Substantia nigra (tissue), 51 donors: ENCODE measurements at places on chromosomes 12 and 14.

DNA sequence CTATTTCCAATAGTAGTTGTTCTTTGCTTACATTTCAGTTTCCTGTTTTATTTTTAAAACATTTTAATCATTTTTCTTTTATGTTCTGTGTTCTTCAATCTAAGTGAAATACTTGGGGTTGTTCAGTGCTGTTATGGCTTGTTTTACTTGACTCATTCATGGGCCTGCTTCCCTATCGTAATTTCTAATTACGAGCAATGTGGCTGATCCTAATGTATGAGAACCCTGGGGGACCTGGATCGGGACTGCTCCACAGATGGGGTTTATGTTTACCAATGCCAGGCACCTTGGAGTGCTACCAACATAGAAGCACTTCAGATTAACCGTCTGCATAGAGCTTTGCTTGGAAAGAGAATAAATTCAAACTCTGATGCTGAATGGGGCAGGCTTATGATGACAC, 29.8 kb downstream of the TECPR2 start:
- DNase-seq: no peak

DNA sequence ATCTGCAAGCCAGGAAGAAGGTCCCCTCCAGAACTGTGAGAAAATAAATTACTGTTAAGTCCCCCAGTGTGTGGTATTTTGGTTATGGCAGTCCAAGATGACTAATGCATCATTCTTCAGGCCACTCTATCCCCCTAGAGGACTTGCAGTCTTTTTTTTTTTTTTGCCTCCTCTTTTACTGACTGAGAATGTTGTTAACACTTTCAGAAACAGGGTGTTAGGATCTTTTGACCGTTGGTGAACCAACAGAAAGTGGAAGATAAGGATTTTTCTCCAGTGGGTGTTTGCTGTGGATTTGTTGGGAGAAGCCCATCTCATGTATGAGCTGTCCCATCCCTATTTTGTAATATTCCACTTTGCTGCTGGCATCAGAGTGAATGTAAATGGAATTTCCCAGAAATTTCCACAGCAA, 37.8 kb downstream of the MARK3 start:
- no peak for DNase-seq

GRCh38 chr12:46926526-46926925, 100.7 kb upstream of the SLC38A4 start:
- no peak for DNase-seq

DNA sequence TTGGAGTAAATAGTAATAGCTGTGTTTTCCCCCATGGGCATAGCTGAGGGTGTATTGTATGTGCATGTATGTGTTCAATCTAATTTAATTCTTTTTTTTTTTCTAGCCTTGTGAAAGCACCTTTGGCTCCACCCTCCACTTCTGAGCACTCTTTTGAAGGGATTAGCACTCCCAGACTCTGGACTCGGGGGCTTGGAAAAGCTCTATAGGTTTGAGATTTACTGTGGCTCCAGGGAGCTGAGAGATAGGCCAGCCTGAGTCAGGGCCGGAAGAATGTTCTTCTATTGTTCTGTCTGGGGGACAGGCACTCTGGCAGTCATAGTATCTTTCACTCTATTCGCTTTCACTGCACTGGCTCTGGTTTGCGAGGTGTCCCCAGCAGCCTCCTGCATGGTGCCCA, 540.0 kb upstream of the TBX3 start:
- DNase-seq: no peak

- no peak for DNase-seq
Observed at GRCh38 chr12:45839917-45840316, 110.4 kb downstream of the ARID2 start.

- DNase-seq: peak; percentile 75
Observed at GRCh38 chr12:123457980-123458779, at the start of gene SNRNP35. SNRNP35 (plus strand) TSS chr12:123458139; CDS start chr12:123465541, 7,402 bp downstream.

DNA sequence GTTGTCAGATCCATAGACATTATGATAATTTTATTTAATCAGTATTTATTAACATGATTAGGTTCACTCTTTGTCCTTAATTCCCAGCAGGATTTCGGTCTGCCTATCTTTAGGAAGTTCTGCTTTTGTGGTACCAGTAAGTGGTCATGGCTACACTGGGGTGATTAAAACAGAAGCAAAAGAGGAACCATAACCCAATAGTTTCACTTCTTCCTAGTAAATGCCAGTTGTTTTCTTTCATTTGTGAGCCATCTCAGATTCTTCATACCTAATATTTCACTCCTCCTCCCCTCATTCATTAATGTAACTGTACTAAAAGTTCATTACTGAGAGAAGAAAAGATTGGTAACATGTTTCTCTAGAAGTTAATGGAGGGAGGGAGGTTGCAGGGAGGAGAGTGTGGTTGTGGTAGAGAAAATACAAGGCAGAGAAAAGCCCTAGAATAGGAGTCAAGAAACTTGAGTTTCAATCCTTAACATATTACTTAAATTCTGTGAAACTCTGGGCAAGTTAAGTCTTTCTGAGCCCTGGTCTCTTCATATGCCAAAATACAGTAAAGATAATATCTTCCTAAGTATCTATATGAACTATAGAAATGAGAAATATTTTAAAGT, 101.2 kb downstream of the PEBP1 start:
- DNase-seq: no peak
